Activated T-helper 2 cell treated with anti-CD3 and anti-CD28 coated beads, Interferon-gamma antibody, Interleukin-2, Interleukin-4, amounts not matched to agents 10 μg/mL and 5 μg/mL and 100 μg/mL, durations not matched to agents 14 hours and 24 hours and 36 hours (primary cell): ENCODE measurements at places on chromosomes 11 and 22.
A peak's percentile ranks its signal among the peaks of the same experiment; 100 is the strongest.

DNA sequence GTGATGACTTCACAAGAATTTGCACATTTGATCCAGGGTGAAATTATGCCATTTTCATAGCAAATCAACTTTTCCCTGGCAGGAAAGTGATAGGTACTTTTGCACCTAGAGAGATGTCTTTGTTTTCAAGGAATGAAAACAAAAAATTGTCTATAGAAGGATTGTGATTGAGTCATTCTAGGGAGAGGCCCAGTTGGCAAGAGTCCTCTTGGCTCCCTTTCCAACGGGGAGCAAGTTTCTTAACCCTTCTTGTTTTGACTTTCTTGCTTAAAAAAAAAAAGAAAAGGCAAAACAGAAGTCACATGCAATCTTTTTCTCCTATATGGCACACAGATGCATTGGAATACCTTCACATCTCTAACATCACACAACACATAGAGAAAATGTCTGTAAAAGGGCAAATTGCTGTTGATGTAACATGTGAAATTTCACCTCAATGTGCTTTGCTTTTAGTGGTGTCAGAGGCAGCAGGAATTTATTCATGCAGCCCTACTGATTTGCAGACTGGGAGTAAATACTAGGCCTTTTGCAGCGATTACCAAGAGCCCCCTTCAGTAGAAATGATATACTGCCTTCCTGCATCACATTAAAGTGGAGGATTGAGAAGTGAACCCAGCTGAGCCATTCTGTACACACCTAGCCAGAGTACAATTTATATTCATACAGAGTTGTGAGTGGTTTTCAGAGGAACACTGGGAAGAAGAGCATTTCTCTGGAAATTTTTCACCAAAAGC, 290.7 kb upstream of the MPPED2 start:
- H3K4me1 ChIP-seq: no peaks in the 10 kb centered on the region
- no peaks in the 10 kb centered on the region for H3K27me3 ChIP-seq
- H3K27ac ChIP-seq: no peak overlapping the region
- H3K4me3 ChIP-seq: no peak overlapping the region
- H3K36me3 ChIP-seq: no peaks in the 10 kb centered on the region

DNA sequence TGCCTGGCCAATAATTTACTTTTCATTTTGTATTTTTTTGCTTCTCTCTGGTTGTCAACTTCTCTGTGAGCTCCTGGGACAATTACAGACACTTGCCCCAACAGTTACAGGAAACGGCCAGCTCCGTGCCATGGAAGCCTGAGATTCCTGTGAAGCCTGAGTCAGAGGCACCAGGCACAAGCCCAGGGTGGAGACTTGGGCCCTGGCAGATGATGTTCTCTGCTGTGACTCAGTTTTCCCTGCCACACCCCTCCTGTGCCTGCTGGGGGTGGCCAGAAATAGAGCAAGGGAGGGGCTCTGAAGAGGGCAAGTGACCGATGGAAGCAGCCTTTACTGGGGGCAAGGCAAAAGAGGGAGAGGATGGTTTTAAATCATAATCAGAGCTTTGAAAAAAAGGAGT, 4.9 kb downstream of the ATP5MGL start:
- H3K27ac ChIP-seq: peak overlapping the region; percentile 28
- no peak for DNase-seq
- peaks cover 2% of the 10 kb centered on the region for H3K4me1 ChIP-seq
- H3K36me3 ChIP-seq: peaks cover 14% of the 10 kb centered on the region

GRCh38 chr11:3939211-3939610, 83.7 kb downstream of the STIM1 start:
- H3K27ac ChIP-seq: no peak overlapping the region
- no peaks in the 10 kb centered on the region for H3K27me3 ChIP-seq
- H3K4me3 ChIP-seq: no peak overlapping the region
- peaks cover 71% of the 10 kb centered on the region for H3K4me1 ChIP-seq

- H3K27ac ChIP-seq: peak overlapping the region; percentile 24
- no peak overlapping the region for H3K4me3 ChIP-seq
- peaks cover 22% of the 10 kb centered on the region for H3K4me1 ChIP-seq
Measured at GRCh38 chr11:35066783-35067423, 72.1 kb upstream of the CD44 start.

- no peak for DNase-seq
- H3K4me1 ChIP-seq: no peaks in the 10 kb centered on the region
- H3K4me3 ChIP-seq: no peak overlapping the region
- no peaks in the 10 kb centered on the region for H3K36me3 ChIP-seq
- no peaks in the 10 kb centered on the region for H3K27me3 ChIP-seq
Measured at GRCh38 chr11:38937709-38938108, 2339.7 kb upstream of the RAG2 start.

- H3K36me3 ChIP-seq: no peaks in the 10 kb centered on the region
- no peak overlapping the region for H3K27ac ChIP-seq
- no peaks in the 10 kb centered on the region for H3K27me3 ChIP-seq
- H3K4me3 ChIP-seq: no peak overlapping the region
Measured at GRCh38 chr11:1924181-1924580, 4.7 kb downstream of the TNNT3 start.

GRCh38 chr11:112165049-112165448, 1.2 kb upstream of the IL18 start:
- no peaks in the 10 kb centered on the region for H3K36me3 ChIP-seq
- H3K4me3 ChIP-seq: no peak overlapping the region
- peaks cover 4% of the 10 kb centered on the region for H3K4me1 ChIP-seq
- no peak overlapping the region for H3K27ac ChIP-seq
- DNase-seq: no peak
